Thymus (tissue), 14 donors: ENCODE measurements at places on chromosomes 1 and 21. TPM values are rescaled to one million over a fixed set of nuclear protein-coding genes. Genes with fewer than 3 reads are reported as not detected.

DNA sequence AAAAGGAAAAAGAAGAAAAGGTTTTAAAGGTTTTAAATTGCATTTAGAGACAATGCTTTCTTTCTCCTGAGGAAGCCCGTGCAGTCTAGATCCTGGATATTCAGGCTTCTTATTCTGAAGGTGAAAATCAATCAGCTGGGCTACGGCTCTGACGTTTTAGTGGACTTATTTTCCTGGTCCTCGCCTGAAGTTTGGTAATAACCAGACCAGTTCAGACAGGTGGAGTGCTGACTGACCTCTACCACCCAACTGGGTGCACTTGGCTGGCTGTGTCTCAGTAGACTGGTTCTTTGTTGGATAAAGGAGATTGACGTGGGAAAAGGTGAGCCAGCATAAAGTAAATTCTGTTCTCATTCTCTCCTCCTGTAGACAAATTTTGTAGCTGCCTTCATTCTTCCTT, 7.2 kb upstream of the ATP1A1 start:
- no peaks in the 10 kb centered on the region for H3K36me3 ChIP-seq
- H3K4me3 ChIP-seq, result no peak overlapping the region
- H3K27ac ChIP-seq, result no peak overlapping the region
- DNase-seq, result no peak

DNA sequence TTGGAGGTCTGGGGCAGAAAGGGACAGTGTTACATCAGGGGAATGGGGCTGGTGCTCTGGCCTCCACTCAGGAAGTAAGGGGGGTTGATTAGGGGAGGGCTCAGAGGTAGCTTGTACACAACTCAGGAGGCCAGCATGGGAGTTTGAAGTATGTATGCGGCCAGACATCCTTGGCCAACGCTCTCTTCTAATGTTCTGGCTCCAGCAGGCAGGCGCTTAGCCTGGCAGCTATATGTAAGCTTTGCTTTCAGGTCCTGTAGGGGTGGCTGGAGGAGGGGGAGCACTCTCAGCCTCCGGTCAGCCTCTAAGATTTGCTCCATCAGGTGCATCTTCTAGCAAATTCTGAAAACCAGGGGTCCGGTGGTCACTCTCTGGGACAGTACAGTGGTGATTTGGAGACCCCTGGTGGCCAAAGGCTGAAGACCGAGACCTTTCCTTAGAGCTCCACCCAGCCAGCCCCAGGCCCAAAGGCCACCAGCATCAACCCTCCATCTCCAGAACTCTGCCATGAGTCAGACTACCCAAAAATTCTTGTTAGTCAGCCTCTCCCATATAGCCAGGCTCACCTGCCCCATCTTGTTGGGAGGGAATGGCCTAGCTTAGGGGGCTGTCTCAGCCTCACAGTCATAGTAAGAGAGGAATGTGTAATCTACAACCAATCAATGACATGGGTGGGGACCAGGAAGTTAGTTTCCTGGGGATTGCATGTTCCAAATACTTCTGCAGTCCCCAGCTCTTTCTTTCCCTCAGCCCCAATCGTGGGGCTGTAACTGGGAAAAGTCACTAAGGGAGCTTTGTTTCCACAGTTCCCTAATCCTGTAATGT, 9.7 kb upstream of the COL8A2 start:
- no peaks in the 10 kb centered on the region for H3K27me3 ChIP-seq
- H3K4me3 ChIP-seq, result no peak overlapping the region
- no peaks in the 10 kb centered on the region for H3K4me1 ChIP-seq
- peaks cover 27% of the 10 kb centered on the region for H3K36me3 ChIP-seq
- no peak for DNase-seq

DNA sequence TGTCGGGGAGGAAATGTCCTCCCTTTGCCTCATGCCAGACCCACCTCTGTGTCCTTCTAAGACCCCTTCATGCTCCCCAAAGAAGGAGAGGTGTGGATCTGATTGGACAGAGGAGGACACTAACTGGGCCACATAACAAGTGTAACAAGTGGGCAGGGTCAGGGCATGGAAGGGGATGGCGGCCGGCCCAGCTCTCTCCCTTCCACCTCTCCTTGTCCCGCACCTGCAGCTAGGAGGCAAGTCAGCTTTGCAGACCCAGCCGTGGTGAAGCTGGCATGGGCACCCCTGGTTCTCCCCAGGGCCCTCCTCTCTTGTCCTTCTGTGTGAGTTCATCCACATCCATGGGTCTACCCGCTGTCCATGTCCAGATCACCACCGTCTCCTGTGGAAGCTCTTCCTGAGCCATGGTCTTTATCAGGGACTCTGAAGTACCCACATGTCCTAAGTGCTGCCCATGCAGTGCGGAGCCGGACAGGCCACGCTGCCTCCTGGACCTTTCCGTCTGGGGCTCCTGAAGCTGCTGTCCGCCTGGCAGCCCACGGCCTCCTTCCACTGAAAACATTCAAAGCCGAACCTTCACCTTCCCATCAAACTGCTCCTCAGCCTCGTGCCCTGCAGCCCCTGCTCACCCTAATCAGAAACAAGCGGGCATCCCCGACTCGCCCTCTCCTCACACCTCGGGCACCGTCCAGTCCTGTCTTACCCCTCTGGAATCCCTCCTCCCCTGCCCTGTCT, 460.5 kb downstream of the PTPRU start:
- no peak overlapping the region for H3K4me3 ChIP-seq
- no peak overlapping the region for H3K27ac ChIP-seq
- no peaks in the 10 kb centered on the region for H3K36me3 ChIP-seq
- no peaks in the 10 kb centered on the region for H3K27me3 ChIP-seq

DNA sequence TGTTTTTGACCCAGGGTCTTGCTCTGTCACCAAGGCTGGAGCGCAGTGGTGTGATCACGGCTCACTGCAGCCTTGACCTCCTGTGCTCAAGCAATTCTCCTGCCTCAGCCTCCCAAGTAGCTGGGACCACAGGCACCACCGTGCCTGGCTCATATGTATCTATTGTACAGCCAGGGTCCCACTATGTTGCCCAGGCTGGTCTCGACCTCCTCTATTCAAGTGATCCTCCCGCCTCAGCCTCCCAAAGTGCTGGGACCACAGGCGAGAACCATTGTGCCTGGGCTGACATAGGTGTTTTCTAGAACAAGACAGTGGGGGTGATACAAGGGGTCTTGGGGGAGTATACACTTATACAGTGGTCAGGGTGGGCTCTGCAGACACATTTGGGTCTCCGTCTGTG, 17.5 kb downstream of the FTCD start:
- no peak overlapping the region for H3K4me3 ChIP-seq
- H3K27ac ChIP-seq, result no peak overlapping the region
- no peaks in the 10 kb centered on the region for H3K4me1 ChIP-seq
- H3K27me3 ChIP-seq, result no peaks in the 10 kb centered on the region
- no peak for DNase-seq

Gene CELA2A
- total RNA-seq, result 0.14 TPM

- H3K4me1 ChIP-seq, result no peaks in the 10 kb centered on the region
- no peak for DNase-seq
- no peak overlapping the region for H3K4me3 ChIP-seq
These were observed 34.8 kb downstream of the TSNAX start for GRCh38 chr1:231563247-231563646.

DNA sequence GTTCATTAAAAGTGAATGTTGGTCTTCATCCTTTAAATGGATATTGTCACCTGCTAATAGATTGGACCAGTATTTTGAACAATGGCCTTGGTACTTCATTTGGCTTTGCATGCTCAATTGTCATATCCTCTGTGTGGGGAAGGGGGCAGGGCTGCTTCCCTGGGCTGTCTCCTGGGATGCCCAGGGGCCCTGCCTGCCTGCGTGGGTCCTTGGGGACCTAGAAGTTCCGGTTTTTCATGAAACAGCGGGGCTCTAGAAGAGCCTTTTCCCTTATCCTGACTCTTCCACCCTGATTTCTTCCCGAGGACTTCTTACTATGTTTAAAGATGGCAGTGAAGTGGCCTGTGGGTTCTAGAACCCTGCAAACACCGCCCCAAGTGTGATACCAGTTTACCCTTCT, 97.5 kb downstream of the DISC1 start:
- DNase-seq, result no peak
- H3K27ac ChIP-seq, result no peak overlapping the region
- no peak overlapping the region for H3K4me3 ChIP-seq
- H3K27me3 ChIP-seq, result no peaks in the 10 kb centered on the region
- no peaks in the 10 kb centered on the region for H3K36me3 ChIP-seq
- H3K4me1 ChIP-seq, result no peaks in the 10 kb centered on the region

DNA sequence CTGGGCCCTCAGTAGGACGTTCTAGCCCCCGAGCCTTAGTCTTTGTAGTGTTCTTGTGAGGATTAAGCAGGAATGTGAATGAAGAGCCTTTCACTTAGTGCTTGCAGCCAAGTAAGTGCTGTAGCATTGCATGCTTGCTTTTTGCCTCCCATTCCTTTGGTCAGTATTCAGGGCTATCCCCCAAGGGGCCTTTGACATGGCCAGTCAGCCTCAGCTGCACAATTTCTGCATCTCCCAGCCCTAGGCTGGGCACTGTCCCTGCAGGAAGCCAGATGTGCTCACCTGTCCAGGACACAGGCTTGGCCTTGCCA, 30.5 kb downstream of the SOX13 start:
- peaks cover 5% of the 10 kb centered on the region for H3K27me3 ChIP-seq
- peaks cover 3% of the 10 kb centered on the region for H3K4me1 ChIP-seq
- no peak for DNase-seq

Gene ALX3
- 0.14 TPM for total RNA-seq

Gene CLEC20A
- total RNA-seq, result 0.28 TPM
